ENCODE measurements at places on chromosomes 11 and 22.
A peak's percentile ranks its signal among the peaks of the same experiment; 100 is the strongest.

- DNase-seq: no peak
Measured at GRCh38 chr11:71336996-71337754, 84.8 kb upstream of the SHANK2 start.

DNA sequence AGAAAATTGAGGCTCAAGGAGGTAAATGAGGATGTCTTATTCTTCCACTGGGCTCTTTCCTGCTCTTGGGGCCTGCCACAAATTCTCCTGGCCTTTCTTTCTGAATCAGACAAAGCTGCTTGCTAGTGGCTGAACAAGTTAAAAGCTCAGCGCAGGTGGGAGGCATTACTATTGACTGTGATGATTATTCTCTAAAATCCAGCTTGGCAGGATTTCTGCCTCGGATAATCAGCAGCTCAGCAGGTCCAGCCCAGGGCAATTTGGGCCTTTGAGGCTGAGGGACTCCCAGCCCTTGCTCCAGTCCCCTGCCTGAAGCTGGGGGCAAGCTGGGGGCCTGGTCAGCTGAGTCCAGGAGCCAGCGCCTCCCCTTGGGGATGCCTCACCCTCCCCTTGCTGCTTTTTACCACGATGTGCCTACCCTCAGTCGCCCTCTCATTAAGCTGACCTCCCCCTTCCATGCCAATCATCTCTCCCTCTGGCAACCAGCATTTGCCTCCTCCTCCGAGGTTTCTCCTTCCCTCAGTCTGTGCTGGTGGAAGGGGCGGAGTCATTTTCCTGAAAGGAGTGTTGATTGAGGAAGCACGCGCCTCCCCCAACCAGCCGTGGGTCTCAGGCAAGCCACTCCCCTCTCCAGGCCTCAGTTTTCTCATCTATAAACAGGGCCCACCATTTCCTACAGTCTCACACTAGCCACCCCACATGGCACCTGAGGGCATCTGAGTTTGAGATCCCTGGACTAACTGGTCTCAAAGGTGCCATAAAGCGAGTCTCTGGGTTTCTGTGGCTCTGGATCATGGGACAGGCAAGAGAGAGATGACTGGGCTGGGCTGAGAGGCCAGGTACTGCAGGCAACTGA, 60.6 kb upstream of the PRDM11 start:
- no peak for DNase-seq

DNA sequence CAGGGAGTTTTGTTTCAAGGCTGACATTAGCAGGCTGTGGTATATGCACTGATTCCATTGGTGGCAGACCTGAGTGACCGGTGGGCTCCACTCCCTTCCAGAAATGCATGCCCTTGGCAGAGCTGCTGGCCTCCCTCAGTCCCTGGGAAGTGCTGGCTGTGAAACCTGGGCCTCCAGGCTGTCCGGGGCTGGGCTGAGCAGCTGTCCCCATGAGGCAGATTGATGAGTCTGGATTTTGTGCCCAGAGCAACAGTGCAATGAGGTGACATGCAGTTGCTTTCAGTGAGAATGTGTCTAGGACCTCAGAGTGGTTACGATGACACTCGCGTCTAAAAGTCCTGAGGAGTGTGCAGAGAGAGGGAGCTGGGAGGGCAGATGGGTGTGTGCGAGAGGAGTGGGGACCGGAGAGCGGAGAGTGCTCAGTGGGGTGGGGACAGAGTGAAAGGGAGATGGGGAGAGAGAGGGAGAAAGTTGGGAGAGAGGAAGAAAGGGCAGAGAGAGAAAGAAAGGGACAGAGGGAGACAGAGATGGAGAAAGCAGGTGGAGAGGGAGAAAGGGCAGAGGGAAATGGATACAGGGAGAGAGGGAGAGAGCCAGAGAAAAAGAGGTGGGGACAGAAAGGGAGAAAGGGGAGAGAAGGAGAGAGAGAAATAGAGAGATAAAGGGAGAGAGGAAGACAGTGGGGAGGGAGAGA, 978.3 kb downstream of the BRD1 start:
- no peak for DNase-seq

GRCh38 chr11:106983261-106983660, 35.0 kb downstream of the GUCY1A2 start:
- no peak for DNase-seq

DNA sequence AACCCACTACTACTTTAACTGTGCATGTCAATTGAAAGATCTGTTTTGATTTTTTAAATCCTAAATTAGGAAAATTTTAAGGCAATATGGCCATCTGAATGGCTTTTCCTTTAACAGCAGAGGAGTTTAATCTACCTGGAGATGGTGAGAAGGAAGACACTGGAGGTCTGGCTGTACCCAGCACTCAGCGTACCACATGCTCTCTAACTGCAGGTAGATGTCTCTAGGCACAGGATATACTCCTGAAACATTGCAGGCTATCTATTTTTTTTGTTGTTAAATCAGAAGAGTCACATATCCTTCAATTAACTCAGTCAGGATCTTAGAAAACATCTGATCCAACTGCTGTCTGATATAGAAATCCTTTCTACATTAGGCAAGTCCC, 17.3 kb upstream of the CASTOR1 start:
- DNase-seq: no peak

- DNase-seq: peak; percentile 96
Measured at GRCh38 chr11:78350646-78351165, 66.9 kb downstream of the GAB2 start.

Data from pons (tissue), 1 donor.